ENCODE measurements at places on chromosomes 16 and 17.

- no peak for DNase-seq
Measured at GRCh38 chr16:404971-405486, 3.3 kb downstream of the DECR2 start.

DNA sequence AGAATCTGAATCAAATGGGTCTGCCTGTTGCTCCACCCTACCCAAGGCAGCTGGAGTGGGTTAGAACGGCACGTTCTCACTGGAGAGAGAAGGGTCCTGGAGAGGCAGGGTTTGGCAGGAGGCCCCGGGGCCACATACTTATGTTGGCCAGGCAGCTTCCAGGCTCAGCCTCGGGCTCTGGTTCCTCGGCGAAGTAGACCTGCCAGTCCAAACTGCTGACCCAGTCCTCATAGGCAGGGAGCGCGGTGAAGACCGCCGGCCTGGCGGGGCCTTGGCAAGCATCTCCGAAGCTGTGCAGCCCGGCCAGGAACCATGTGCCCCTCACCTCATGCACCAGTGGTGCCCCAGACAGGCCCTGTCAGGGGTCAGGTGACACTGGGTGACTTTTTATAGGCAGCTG is 4.8 kb downstream of the PRSS53 start:
- no peak for DNase-seq

- DNase-seq, result no peak
Measured at GRCh38 chr17:5184288-5184687, 7.4 kb downstream of the ZNF594 start.

GRCh38 chr17:75270218-75270965 is 639 bp downstream of the MIF4GD start:
- DNase-seq, result no peak

GRCh38 chr17:81412490-81413093 is 17.3 kb downstream of the BAHCC1 start:
- peak; percentile 17 for DNase-seq

GRCh38 chr16:83100679-83101078 is 473.9 kb downstream of the CDH13 start:
- DNase-seq, result no peak

DNA sequence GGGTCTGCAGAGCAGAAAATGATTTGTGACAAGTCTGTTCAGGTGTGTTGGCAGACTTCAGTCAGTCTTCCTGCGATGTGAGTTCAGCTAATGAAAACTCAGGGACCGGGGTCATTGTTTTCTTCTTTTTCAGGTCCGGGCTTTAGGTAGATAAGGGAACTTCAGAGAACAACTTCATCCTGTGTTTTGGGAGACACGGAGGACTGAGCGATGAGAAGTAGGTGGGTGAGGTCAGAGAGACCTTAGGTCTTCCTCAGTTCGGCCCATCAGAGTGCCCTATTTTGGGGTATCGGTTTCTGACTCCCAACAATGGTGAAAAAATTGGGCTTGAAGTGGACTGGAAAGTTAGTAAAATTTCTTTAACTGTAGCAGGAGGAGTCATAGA is 88.9 kb upstream of the ATF7IP2 start:
- no peak for DNase-seq

- no peak for DNase-seq
Measured at GRCh38 chr17:68763562-68763961, 162.4 kb upstream of the FAM20A start.

- DNase-seq, result no peak
Measured at GRCh38 chr16:50037662-50038220, 12.7 kb downstream of the CNEP1R1 start.

DNA sequence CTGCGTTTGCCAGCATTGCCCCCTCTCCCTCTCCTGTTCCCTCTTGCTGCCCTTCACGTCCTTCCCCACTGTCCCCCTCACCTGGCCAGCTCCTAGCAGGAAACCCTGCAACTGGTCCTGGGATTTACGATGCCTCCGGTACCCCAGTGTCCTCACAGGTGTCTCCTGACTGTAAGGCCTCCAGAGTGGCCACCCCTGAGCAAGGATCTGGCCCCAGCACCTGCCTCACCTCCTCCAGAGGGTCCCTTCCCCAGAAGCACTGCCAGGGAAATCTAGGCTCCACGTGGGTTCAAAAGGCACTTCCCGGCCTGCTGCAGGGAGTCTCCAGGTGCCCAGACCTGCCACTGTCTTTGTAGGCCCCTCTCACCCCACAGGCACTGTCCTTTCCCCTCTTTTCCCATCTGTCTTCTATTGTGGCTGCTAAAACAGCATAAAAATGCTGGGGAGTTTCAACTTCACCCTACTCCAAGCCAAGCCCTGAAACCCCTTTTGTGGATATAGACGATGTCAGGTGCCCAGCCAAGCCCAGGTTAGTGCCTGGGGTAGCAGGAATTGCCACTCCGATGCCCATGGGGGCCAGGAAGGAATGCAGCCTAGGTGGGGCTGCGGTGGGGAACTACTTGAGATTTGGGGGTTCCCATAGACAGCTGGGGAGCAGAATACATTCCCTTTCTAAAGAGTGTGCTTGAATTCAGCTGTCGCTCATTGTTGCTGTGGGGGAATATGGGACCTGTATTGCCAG is 25.7 kb downstream of the RAB11FIP4 start:
- no peak for DNase-seq

GRCh38 chr17:1474402-1475189 is 17.9 kb downstream of the MYO1C start:
- DNase-seq, result no peak

DNA sequence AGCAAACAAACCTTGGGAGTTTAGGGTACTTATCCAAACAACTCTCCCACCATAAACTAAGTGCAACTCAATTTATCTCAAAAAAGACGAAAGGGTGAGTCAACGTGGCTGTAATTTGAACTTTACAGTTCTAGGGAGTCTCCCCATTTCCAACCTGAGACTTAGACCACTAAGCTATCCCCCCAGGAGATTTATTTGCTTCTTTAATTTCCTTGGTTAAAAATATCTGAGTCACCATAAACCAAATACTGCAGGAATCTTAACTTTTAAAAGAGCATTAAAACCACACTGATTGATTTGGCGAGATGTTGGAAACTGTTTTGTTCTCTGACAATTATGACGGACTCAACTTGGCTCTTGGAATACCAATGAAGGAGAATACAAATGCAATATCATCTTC is 299.3 kb upstream of the SOX9 start:
- DNase-seq, result no peak

DNA sequence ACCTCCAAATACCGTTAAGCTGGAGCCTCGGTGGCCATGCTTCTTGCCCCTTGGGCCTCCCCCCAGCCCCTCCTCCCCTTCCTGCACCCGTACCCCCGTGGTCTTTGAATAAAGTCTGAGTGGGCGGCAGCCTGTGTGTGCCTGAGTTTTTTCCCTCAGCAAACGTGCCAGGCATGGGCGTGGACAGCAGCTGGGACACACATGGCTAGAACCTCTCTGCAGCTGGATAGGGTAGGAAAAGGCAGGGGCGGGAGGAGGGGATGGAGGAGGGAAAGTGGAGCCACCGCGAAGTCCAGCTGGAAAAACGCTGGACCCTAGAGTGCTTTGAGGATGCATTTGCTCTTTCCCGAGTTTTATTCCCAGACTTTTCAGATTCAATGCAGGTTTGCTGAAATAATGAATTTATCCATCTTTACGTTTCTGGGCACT is 928 bp downstream of the HBA1 start:
- DNase-seq, result no peak

DNA sequence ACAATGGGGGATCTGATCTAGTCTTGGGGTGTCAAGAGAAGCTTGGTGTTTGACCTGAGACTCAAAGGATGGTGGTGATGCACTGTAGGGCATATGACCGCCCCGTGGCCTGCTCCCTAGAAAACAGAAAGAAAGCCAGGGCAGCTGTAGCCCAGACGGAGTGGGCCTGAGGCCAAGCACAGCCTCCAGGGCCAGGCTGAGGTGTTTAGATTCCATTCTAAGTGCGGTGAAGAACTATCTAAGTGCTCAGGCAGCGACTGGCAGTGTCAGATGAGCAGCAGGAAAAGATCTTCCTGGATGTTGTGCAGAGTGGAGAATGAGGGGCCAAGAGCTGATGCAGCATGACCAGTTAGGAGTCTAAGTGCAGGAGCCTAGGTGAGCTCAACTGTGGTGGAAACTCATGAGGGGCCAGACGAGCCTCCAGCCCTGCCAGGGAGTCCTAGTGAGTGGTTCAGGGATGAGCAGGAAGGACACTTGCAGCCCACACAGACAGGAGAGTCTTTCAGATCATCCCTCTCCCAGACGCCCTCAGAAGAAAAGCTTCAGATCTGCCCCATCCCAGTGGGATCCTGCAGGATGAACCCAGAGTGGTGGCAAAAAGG is 314.2 kb upstream of the CCL2 start:
- DNase-seq, result no peak

GRCh38 chr16:69064124-69064763 is 41.2 kb upstream of the HAS3 start:
- no peak for DNase-seq

GRCh38 chr17:59160157-59161025 is 4.8 kb downstream of the PRR11 start:
- no peak for DNase-seq

DNA sequence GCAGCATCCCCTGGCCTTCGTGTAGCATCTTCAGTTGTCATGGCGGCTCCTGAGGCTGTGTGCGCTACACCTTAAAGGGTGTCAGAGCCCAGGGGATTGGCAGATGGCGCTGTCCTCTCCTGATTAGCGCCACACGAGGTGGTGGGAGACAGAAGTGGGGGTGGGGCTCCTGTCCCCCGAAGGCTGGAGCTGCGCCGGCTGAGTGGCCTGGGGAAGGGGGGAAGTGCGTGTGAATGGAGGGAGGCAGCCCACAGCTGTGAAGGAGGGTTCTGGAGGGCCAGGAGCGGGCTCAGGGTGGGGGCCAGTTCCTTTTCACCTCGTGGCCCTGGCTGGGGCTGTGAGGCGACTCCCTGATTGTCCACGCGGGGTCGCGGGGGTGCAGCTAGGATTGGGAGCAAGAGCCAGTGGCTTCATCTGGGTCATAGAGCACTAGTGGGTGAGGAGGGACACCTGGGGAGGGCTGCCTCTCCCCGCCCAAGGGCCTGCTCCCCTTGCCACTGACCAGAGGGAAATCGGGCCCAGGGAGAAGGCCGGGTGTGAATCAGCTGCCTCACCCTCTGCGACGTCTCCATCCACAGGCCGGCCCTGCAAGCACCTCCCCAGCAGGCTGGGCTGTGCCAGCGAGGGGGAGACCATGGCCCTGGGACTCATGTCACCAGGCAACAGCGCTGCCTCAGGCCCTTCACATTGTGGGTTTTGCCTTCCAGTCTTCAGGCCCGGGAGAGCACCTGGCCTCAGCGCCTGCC is 14.1 kb downstream of the BAHCC1 start:
- DNase-seq, result no peak

GRCh38 chr16:72645538-72645937 is 402.4 kb downstream of the ZFHX3 start:
- DNase-seq, result no peak

DNA sequence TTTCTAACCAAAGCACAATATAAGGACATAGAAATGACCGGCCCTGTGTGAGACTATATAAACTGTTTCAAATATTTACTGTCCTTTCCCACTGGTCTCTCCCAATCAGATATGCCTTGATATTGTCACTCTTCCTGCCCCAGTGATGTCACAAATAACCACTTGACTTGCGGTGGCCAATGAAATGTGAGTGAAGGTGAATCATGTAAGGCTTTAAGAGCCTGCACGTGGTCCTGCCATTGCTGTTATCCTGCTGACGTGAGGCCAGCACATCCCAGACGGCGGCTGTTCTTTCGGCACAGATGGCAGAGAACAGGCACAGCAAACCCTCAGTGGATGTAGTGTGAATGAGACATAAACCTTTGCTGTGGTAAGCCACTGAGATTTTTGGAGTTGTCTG is 5.4 kb upstream of the KLHL11 start:
- DNase-seq, result no peak

DNA sequence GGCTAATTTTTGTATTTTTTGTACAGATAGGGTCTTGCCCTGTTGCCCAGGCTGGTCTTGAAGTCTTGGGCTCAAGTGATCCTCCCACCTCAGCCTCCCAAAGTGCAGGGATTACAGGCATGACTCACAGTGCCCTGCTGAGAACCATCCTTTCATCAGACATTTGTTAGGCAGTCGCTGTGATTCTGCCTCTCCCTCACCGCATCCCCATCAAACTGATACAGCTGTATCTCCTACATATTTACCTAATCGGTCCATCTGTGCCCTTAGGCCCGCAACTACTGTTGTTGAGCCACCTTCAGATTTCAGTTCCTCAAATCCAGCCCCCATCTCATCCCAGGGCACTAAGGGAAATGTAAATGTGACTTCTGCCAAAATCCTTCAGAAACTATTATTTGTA is 2.0 kb upstream of the SLC43A2 start:
- DNase-seq, result no peak

DNA sequence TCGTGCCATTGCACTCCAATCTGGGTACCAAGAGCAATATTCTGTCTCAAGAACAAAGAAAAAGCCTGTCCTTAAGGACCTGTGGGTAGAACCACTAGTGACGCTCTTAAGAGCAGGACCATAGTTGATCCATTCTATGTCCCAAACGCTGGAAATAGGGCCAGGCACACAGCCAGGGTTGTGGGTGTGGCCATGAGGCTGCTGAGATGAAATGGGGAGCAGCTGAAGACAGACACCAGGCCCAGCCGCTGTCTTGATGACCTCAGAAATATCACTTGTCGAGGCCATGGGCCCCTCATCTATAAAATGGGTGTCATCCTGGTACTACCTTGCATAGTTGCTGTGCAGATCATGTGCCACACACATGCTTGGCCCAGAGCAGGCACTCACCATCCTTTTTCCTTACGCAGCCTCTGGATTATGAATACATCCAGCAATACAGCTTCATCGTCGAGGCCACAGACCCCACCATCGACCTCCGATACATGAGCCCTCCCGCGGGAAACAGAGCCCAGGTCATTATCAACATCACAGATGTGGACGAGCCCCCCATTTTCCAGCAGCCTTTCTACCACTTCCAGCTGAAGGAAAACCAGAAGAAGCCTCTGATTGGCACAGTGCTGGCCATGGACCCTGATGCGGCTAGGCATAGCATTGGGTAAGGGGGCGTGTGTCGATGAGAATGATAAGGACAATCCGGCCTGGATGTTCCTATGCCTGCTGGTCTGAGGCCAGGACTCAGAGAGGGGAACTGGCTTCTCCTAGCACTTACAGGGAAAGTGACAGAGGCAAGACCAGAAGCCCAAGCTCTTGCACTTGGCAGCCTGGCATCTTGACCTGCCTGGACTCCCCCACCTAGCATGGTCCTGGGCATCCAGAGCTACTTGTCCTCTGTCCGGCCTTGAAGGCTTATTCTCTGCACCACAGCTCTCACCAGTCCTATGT is 25.5 kb downstream of the CDH5 start:
- DNase-seq, result no peak

DNA sequence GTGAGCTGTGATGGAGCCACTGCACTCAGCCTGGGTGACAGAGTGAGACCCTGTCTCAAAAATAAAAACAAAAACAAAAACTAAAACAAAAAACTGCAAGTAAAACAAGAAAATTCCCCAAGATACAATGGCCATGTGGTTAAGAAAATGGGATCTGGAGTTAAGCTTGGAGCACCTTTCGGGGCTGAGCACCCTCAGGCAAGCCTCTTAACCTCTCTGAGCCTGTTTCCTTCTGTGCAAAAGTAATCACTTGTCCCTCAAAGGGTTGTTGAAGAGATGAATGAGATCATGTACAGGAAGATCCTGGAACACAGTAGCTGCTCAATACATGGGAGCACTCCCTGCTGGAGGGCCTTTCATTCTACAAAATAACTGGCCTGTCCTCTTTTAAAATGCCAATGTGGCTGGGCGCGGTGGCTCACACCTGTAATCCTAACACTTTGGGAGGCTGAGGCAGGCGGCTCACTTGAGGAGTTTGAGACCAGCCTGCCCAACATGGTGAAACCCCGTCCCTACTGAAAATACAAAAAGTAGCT is 19.8 kb upstream of the KIFC3 start:
- no peak for DNase-seq

GRCh38 chr16:66931665-66932064 is 2.5 kb downstream of the CIAO2B start:
- no peak for DNase-seq

Measured in stimulated activated CD4-positive, alpha-beta T cell treated with anti-CD3 and anti-CD28 coated beads, Interleukin-1b, Interleukin-23, amount 100 ng/mL, for 1 hour (primary cell).